Activated naive CD4-positive, alpha-beta T cell treated with anti-CD3 and anti-CD28 coated beads, Interleukin-2, amount 10 ng/mL, durations not matched to agents 5 hours and 36 hours (primary cell): ENCODE measurements at places on chromosomes 3 and 15. TPM values are rescaled to one million over a fixed set of nuclear protein-coding genes. Genes with fewer than 3 reads are reported as not detected.

DAPK2 gene
- 0.33 TPM for total RNA-seq

ZBTB47 gene
- 1.1 TPM for total RNA-seq

FOXL2NB gene
- total RNA-seq: not detected

CHMP2B gene
- 25.1 TPM for total RNA-seq

DZIP1L gene
- total RNA-seq: 0.43 TPM

CDCP1 gene
- 7.1 TPM for total RNA-seq

TGM5 gene
- total RNA-seq: not detected

GRM2 gene
- total RNA-seq: 4.1 TPM
